ENCODE measurements at places on chromosomes 4 and X.

- no peaks in the 10 kb centered on the region for H3K36me3 ChIP-seq
- peaks cover 5% of the 10 kb centered on the region for H3K4me1 ChIP-seq
- H3K4me3 ChIP-seq = no peak overlapping the region
These were observed 58.7 kb downstream of the GPRIN3 start for GRCh38 chr4:89248879-89249281.

GRCh38 chr4:139988863-139989765 is 164.9 kb downstream of the MAML3 start:
- H3K27ac ChIP-seq = peak overlapping the region; percentile 44
- H3K4me3 ChIP-seq = no peak overlapping the region
- DNase-seq = no peak
- no peaks in the 10 kb centered on the region for H3K27me3 ChIP-seq

- H3K4me1 ChIP-seq = peaks cover 18% of the 10 kb centered on the region
- no peaks in the 10 kb centered on the region for H3K36me3 ChIP-seq
- H3K27ac ChIP-seq = no peak overlapping the region
- DNase-seq = no peak
These were observed 10.4 kb upstream of the PDGFRA start for GRCh38 chr4:54218736-54219135.

DNA sequence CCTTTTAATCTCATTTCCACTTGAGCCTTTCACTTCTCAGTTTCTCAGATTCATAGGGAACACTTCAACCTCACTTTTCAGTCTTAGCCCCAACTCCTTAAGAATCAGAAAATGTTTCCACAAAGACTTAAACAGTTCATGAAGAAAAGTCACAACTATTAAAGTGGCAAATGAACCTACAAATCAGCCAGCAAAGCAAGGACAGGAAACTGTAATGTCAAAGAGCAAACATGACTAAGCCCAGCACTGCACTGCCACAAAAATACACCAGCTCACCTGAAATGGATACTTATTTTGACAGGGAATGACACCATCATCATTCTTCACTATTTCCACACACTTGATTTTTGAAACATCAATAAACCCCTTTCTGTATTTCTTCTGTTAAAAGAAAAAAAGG is 41.8 kb upstream of the TXK start:
- H3K27me3 ChIP-seq = no peaks in the 10 kb centered on the region
- H3K4me1 ChIP-seq = peaks cover 9% of the 10 kb centered on the region
- no peak for DNase-seq
- no peak overlapping the region for H3K4me3 ChIP-seq

GRCh38 chrX:49884290-49884862 is 5.1 kb downstream of the USP27X start:
- H3K27ac ChIP-seq = peak overlapping the region; percentile 60
- peaks cover 23% of the 10 kb centered on the region for H3K4me1 ChIP-seq
- H3K27me3 ChIP-seq = no peaks in the 10 kb centered on the region
- peaks cover 12% of the 10 kb centered on the region for H3K36me3 ChIP-seq
- peak overlapping the region; percentile 5 for H3K4me3 ChIP-seq

DNA sequence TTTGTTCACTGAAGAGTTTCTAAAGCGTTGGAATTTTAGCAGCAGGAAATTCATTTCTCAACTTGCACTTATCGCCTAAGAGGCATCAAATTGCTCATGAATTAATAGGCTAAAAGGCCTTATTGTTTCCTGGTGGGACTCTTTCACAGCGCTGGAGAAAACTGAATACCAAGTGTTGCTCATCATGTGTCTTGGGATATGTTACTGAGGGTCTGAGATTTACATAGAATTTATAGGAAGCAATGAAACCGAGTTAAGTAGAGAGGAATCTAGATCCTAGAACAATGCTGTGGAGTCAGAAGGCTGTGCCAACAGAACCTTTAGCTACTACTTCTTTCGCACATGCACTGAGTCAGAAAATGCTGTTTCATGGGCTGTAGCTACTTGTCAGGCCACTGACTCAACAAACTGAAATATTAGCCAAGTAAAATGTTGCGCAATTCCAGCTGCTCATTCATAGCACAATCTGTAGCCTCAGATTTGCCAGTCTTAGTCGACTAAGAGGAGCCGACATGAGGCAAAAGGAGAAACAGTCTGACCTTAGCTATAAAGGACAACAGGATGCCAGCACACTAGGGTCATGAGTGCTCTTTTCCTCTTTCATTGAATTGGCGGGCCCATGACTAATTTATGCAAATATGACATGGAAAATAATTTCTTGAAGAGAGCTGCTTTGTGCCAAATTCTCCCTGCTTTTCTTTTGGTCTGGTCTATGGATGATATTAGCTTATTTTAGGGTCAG is 35.9 kb upstream of the CXCL8 start:
- H3K36me3 ChIP-seq = no peaks in the 10 kb centered on the region
- peaks cover 3% of the 10 kb centered on the region for H3K27me3 ChIP-seq
- H3K27ac ChIP-seq = no peak overlapping the region

DNA sequence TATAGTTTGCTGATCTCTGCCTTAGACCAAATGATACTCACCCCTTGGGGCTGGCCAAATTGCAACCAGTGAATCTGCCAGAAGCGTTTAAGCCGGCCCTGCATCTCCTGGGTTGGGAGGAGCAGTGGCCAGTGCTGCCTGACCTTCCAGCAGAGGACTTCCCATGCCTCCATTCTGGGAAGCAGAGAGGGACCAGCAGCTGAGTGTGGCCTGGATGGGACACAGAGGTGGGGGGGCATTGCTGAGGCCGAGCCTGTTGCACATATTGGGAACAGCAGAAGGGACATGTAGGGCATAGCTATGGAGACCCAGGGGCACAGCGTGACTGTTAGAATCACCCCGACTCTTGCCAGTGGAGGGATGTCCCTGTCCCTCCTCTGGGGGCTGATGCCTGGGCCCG is 93.3 kb downstream of the CPZ start:
- no peaks in the 10 kb centered on the region for H3K36me3 ChIP-seq
- DNase-seq = no peak
- no peaks in the 10 kb centered on the region for H3K4me1 ChIP-seq
- peaks cover 99% of the 10 kb centered on the region for H3K27me3 ChIP-seq
- no peak overlapping the region for H3K4me3 ChIP-seq

DNA sequence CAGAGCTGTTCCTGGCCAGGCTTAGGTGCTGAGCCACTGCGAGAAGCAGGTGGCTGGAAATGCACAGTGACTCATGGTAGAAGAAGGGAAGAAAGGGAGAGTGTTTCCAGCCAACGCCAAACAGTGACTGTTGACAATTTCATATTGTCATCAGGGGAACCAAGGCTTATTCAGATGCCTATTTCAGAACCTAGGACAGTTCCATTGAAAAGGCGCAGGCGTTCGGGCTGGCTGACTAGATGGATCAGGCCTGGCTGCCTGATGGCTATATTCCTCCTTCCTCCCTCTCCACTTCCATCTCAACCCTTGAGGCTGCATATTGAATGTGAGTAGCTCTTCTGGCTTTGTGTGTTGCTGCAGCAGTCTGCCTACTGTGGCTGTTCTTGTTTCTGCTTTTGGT is 73.0 kb upstream of the FRMPD4 start:
- no peak overlapping the region for H3K4me3 ChIP-seq
- H3K4me1 ChIP-seq = no peaks in the 10 kb centered on the region
- DNase-seq = peak; percentile 39
- H3K27me3 ChIP-seq = peaks cover 9% of the 10 kb centered on the region
- no peaks in the 10 kb centered on the region for H3K36me3 ChIP-seq

DNA sequence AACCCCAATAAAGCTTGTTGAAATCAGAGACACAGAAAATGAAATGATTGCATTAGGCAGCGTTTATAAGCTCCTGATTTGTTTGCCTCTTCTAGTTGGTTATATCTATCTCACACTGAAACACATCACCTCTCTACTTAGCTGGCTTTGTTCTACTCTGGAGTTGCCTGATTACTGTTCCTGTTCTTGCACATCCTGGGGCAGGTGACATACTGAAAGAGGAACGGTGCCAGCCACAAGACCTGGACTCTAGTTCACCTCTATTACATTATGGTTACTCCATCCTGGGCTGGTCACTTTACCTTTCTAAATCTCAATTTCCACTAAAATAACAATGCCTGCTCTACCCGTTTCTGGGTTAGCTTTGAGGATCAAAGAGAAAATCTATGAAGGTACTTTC is 47.9 kb downstream of the TRIM2 start:
- H3K36me3 ChIP-seq = no peaks in the 10 kb centered on the region
- H3K4me3 ChIP-seq = no peak overlapping the region
- no peak overlapping the region for H3K27ac ChIP-seq
- H3K4me1 ChIP-seq = peaks cover 31% of the 10 kb centered on the region
- no peaks in the 10 kb centered on the region for H3K27me3 ChIP-seq

DNA sequence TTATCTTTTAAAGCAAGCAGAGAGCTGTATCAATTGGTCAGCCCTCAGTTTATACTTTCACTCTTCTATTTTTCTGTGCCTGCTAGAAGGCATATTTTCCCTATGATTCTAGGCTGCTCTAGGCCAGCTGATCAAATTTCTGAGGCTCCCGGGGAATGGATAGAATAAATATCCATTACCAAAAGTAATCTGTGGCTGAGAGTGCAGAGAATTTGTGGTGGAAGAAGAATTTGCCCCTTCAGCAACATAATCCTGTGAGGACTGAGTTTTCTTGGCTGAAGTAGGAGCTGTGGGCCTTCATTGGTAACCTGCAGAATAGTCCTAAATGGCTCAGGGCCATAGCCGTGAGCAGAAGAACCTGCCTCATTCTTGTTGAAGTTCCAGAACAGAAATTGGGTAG is 314.6 kb upstream of the CASK start:
- H3K27me3 ChIP-seq = no peaks in the 10 kb centered on the region
- DNase-seq = no peak
- no peak overlapping the region for H3K27ac ChIP-seq
- H3K36me3 ChIP-seq = no peaks in the 10 kb centered on the region

DNA sequence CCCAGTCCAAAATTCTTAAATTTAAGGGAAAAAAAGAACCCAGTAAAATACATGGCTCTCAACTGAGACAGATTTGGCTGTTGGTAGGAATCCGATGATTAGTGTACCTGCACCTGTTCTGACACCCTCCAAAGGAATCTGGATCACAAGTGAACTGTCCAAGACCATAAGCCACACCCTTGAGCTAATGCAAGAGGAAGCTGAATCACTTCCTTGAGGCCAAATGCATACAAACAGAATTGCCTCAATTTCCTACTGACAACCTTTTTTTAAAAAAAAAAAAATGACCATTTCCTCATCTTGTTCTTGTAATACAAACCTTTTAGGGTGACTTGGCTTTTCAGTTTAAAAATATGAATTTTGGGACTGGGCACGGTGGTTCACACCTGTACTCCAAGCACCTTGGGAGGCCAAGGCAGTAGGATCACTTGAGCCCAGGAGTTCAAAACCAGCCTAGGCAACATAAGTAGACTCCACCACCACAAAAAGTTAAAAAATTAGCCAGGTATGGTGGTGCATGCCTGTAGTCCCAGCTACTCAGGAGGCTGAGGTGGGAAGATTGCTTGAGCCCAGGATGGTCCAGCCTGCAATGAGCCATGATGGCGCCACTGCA is 10.7 kb upstream of the FBXL5 start:
- DNase-seq = no peak
- H3K36me3 ChIP-seq = peaks cover 2% of the 10 kb centered on the region

DNA sequence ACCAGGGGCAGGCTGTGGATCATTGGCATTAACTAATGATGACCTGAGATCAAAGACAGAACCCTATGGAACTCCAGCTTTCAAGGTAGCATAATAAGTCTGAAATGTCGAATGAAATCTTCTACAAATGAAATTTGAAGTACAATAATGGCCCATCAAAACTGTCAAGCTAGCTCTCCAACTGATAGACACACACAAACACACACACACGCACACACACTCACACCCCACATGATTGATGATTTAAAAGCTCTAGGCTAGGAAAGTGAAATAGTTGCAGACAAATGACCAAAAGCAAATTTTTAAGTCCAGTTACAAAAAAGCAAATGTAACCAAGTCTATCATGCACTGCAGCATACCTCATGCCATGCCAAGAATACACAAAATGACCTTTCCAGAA is 655.7 kb downstream of the C4orf33 start:
- H3K27ac ChIP-seq = no peak overlapping the region
- no peak overlapping the region for H3K4me3 ChIP-seq
- no peaks in the 10 kb centered on the region for H3K36me3 ChIP-seq
- peaks cover 16% of the 10 kb centered on the region for H3K4me1 ChIP-seq
- peaks cover 4% of the 10 kb centered on the region for H3K27me3 ChIP-seq
- DNase-seq = no peak

DNA sequence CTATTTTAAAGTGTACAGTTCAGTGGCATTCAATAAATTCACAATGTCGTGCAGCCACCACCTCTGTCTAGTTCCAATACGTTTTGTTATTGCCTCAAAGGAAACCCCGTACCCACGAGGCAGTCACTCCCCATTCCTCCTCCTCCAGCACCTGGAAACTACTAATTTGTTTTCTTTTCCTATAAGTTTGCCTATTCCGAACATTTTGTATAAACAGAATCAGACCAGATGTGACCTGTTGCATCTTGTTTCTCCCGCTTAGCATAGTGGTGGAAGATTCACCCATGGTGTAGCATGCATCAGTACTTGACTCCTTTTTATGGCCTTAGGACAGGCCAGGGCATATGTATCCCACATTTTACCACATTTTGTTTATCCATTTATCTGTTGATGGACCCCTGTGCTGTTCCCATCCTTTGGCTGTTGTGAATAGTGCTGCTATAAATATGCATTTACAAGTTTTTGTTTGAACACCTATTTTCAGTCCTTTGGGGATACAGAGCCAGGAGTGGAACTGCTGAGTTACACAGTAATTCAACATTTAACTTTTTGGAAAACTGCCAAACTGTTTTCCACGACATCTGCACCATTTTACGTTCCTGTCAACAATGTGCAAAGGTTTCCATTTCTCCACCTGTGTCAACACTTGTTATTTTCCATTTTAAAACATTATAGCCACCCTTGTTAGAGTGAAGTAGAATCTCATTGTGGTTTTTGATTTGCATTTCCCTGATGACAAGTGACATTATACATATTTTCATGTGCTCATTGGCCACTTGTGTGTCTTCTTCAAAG is 57.8 kb upstream of the STX18 start:
- no peak overlapping the region for H3K4me3 ChIP-seq
- H3K36me3 ChIP-seq = peaks cover 25% of the 10 kb centered on the region
- no peak for DNase-seq
- no peak overlapping the region for H3K27ac ChIP-seq

GRCh38 chr4:112057470-112057869 is 87.8 kb upstream of the FAM241A start:
- no peaks in the 10 kb centered on the region for H3K36me3 ChIP-seq
- H3K27ac ChIP-seq = no peak overlapping the region
- H3K27me3 ChIP-seq = no peaks in the 10 kb centered on the region

Measured in mesothelial cell of epicardium (in vitro differentiated cells).